Kidney epithelial cell (primary cell): ENCODE measurements at places on chromosomes 16 and 17.

DNA sequence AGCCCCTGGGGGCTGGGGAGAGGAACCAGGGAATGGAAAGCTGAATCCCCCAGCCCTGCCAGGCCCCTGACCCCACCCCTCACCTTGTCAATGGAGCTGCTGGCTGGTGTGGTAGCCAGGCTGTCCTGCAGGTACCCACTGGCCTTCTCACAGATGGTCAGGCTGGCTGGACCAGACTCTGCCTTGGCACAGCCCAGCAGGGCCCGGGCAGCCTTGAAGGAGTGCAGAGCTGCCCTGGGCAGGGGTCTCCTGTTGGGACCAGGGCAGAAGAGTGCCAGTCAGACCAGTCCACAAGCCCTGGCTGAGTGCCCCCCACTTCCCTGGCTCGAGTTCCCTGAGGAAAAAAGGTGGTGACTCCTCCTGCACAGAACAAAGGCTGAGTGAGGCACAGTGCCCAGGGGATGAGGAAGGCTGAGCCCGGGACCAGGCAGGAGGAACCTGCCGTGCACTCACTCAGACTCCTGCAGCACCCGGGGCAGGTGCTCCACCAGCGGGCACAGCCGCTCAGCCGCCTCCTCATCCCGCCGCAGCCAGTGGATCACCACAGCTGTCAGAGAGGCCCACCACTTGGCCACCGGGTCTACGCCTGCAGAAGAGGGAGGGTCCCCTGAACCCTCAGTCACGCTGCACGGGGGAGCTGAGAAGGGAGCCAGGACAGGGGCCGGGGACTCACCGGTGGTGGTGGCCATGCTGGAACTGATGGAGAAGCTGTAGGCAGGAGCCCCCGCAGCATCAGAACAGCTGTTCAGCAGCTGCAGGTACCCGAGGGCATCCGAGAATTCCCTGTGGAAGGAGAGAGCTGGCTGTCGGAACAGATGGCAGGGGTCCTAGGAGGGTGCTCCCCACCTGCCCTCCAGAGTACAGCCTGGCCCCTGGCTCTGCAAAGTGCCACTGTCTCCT lies 22.4 kb downstream of the SREBF1 start:
- no peak for DNase-seq

- DNase-seq = no peak
These were observed 135.4 kb downstream of the TMEM132E start for GRCh38 chr17:34714475-34715410.

DNA sequence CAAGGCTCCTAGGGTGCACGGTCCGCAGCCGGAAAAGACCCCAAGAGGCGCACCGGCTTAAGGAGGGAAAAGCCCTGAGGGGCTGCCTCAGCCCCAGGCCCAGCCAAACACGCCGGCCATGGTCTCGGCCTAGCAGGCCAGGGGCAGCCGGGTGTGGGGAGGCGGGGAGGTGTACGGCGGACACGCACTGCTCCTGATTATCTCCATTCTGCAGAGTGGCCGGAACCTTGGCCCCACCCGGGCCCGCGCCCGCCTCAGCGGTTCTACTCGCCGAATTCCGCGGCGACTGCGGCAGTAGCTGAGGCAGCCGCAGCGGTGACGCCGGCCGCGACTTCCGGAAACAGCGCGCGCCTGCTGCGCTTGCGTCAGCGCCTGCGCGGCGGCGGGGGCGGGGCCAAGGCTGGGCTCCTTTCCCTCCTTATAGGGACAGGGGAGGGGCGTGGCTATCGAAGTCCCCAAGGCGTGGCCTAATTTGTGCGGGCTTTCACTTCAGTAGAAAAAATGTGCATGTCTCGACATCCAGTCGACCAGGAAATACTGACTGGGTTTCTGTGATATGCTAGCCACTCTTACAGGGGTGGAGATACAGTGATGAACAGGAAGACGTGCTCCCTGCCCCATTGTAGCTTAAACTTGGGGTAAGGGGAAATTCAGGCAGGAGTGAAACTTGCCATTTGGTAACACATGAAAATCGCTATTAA lies at the start of gene PARN:
PARN (minus strand) TSS at position 342 of the 701 bp plus-strand sequence; CDS start at position 207, 135 bp downstream.
- DNase-seq = peak; percentile 86

GRCh38 chr17:336110-337021 lies 16.2 kb downstream of the RPH3AL start:
- no peak for DNase-seq

DNA sequence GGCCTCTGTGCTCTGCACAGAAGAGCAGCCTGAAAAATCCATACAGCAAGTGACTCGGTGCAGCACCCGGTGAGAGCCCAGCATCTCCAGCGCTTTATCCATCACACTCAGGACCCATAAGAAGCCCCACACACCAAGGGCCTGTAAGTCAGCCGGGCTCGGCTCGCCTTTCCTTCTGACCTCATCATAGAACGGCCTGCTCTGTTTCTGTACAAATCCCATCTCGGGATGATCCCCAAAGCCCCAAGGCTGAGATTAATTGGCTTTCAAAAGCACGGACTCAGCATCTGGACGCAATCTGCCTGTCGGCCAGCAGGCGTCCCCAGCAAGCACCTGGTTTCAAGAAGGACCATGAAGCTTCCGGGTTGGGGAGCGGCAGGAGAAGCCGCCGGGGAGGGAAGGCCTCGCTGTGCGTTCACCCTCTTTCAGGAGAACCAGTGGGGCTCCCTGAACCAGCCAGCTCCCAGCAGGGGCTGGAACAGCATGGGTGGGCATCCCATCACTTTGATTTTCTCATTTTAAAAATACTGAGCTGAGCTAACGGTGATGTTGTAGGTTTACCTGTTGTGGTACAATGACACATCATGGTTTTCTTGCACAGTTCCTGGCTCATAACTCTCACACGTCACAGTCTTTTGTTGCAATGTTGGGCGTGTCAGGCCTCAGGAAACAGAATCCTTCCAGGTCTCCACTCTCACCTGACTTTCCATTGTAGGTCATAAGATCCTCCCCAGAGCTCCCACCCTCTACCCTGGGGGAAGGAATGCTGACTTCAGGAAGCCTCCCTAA lies 6.7 kb downstream of the CCDC57 start:
- DNase-seq = peak; percentile 55

GRCh38 chr17:36030956-36031355 lies 13.2 kb upstream of the CCL23 start:
- no peak for DNase-seq

- DNase-seq = no peak
These were observed 13.1 kb downstream of the CDRT4 start for GRCh38 chr17:15454346-15454745.

- no peak for DNase-seq
These were observed 31.4 kb downstream of the ANKRD40 start for GRCh38 chr17:50676065-50676975.

DNA sequence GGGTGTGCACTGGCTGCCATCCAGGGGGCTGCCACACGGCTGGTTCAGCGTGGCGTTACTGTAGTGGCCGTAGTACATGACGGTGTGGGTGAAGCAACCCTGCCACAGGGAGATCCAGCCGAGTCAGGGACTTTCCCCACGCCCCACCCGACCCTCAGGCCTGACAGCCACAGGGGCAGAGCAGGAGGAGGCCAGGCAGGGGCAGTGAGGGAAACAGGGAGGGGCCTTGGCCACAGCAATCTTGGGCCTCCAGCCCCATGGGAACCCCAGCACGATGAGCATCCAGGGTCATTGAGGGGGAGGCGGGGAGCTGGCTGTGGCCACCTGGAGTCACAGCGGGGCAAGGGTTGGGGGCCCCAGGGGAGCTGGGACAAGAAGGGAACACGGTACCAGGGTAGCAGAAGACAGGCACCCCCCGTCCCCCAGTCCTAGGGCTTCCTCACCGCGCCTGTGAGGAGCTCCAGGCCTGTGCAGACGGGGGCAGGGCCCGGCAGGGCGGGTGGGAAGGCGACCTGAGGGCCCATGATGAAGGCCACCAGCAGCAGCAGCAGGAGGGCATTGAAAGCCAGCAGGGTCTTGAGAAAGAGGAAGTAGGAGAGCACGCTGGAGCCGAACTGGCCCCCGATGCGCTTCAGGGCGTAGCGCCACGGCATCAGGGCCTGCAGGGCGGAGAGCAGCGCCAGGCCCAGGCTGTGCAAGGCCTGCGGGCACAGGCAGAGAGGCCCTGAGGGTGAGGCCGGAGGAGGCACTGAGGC lies 4.3 kb downstream of the TMC6 start:
- no peak for DNase-seq

DNA sequence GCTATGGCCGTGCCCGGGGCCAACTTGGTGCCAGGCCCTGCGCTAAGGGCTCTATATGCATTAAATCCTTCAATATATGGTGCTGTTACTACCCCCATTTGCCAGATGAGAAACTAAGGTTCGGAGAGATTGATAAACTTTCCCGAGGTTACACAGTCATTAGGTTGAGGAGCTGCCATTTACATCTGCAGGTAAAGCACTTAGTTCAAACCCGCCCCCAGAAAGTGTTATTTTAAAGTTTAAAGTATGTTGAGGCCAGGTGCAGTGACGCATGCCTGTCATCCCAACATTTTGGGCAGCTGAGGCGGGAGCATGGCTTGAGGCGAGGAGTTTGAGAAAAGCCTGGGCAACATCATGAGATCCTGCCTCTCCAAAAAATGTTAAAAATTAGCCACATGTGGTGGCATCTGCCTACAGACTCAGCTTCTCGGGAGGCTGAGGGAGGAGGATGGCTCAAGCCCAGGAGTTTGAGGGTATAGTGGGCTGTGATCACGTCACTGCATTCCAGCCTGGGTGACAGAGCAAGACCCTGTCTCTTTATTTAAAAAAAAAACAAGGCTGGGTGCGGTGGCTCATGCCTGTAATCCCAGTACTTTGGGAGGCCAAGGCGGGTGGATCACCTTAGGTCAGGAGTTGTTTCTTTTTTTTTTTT lies 264.7 kb downstream of the PARN start:
- peak; percentile 23 for DNase-seq

DNA sequence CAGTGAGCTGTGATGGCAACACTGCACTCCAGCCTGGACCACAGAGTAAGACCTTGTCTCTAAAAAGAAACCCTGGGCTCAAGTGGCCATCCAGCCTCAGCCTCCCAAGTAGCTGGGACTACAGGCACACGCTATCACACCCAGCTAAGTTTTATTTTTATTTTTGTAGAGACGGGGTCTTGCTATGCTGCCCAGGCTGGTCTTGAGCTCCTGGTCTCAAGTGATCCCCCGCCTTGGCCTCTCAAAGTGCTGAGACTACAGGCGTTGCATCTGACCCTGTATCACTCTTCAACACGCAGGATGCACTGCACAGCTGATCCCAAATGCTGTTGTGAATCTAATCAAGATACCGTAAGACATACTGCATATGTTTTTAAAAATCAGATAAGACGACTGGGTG lies 23.0 kb downstream of the ANKRD11 start:
- DNase-seq = no peak

DNA sequence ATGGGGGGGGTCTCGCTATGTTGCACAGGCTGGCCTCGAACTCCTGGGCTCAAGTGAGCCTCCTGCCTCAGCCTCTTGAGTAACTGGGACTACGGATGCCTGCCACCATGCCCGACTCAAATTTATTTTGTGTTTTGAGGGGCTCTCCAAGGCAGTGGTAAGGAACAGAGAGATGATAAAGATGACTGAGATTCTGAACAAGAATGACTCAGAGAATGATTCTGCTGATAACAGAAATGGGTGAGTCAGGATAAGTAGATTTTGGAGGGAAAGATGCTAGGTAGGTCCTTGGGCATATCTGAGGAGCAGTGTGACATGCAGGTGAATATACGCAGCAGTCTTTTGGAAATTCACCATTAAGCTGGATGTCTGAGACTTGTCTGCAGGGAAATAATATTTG lies 2.6 kb downstream of the TMEM220 start:
- DNase-seq = no peak
